ENCODE measurements at places on chromosomes 13 and 19.
A peak's percentile ranks its signal among the peaks of the same experiment; 100 is the strongest.

DNA sequence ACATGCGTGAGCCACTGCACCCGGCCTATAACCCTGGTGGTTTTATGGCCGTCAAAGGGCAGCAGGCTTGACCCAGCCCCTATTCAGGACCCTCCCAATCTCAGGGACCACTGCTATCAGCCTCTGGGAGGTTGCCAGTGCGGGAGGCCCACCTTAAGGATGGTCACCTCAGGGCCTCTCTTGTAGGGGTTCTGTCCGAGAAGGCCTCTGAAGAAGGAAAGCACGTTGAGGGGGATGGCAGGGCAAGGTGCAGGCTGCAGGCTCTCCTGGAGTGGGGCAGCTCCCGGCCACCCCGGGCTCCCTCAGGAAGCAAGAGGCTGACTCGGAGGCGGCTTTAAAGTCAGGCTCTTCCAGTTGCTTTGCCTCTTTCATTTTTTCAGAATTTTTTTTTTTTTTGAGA, 6.0 kb upstream of the GRTP1 start:
- no peak for DNase-seq

GRCh38 chr13:112481458-112481857, 105.3 kb downstream of the SPACA7 start:
- DNase-seq, result no peak

DNA sequence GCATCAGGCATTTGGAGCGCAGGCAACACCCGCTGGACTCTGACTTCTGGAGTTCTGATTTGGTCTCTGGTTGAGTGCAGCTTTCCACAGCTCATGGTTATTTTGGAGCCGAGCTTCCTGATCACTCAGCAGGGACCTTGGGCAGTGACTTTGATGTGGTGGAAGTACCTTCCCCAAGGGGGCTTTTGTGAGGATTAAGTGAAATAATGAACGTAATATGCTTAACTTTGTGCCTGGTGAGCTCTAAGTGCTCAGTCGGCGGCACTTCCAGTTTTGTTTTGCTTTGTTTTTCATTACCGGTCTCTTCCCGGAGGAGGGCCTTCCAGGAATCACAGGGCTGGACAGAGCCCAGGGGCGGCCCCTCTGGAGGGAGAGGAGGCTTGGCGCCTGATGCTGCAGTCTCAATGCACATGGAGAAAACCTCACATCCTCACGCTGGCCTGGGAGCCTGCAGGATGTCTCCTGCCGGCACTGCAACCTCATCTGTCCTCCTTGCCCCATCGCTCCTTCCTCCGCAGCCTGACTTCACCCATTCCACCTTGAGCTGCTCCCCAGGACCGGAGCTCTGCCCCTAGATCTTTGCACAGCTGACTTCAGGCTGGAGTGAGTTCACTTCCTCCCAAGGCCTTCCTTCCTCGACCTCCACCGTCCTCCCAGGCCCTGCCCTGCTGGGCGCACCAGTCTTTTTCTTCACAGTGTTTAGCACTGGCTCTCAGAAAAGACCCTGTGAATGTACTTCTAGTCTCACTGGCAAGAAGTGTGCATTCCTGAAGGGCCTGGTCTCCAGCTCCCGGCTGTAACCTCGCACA, 1.5 kb downstream of the PLEKHF1 start:
- peak; percentile 31 for DNase-seq

DNA sequence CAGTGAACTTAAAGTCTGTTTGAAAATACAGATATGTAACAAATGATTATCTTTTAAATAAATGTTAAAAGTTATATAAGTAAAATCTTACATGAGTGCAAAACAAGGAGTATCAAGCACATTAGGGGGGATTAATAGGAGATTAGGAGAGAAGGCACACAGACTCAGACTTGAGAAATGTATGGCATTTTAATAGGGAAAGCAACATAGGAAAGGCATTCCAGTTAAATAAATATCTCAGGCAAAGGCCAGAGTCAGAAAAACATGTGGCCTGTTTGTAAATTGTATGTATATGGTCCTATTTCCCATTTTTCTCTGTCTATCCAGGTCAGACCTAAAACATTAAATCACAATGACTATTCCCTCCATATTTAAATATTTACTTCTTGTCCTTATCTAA, 462.7 kb downstream of the GPC6 start:
- no peak for DNase-seq

DNA sequence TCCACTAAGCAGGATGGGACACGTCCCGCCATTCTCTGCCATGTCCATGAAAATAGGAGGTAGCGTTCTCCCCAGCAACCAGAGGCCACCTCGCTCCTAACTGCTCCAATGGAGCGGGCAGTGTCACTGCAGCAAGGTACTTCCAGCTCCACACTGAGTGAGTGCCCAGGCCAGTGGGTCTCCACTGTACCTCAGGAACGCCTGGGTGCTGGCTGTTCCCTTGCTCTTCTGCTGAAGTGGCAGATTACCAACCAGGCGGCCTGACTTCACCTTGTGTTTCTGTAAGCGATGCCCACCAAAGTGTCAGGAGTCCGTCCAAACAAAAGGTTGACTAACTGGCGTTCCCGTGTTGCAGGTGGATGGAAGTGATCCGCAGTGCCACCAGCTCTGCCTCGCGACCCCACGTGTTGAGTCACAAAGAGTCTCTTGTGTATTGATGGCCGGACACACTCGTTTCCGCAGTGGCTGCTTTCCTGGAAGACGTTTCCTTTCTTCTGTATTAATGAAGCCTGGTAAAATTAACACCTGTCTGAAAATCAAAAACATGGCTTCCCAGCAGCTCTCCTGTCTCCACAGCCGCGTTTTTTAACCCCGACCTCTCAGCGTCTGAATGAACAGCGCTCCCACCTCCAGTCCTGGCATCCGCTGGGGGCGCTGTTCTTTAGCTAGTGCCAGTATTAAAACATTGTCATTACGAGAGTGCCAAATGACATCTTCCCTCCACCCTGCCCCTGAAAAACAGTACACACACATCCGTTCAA, 128.8 kb downstream of the STK24 start:
- DNase-seq, result peak; percentile 25

DNA sequence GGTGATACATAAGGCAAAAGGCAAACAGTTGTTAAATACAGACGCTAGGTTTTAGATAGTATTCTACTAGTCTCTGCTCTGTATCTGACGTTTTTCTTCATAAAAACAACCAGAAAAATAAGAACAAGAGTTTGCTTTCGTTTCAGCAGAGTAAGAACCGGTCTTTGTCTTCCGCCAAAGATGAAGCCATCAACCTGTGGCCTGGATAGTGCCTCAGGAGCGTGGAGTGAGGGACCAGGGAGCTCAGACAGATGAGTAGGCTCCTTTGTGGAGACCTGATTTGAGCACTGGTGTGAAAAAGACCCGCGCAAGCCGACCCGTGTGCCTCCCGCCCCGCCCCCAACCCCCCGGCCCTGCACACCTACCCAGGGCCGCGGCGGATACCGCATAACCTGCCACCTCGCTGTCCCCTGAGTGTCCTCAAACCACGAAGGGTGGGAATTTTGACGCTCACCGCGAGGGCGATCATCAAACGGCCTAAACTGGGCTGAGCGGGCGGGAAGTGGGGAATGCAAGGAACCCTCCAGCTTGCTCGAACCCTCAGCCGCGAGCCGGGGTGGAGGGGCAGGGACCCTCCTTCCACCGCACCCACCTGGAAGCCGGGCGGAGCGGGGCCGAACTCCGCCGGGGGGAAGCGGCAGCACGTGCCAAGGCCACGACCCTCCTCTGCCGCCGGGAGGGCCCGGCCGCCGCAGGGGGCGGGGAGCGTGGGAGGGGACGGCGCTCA, 866 bp upstream of the LMO7 start:
- peak; percentile 6 for DNase-seq

GRCh38 chr13:37102896-37103295, 2.6 kb downstream of the CSNK1A1L start:
- DNase-seq, result no peak

GRCh38 chr13:44436589-44437337, 63.1 kb downstream of the SERP2 start:
- DNase-seq, result peak; percentile 52

DNA sequence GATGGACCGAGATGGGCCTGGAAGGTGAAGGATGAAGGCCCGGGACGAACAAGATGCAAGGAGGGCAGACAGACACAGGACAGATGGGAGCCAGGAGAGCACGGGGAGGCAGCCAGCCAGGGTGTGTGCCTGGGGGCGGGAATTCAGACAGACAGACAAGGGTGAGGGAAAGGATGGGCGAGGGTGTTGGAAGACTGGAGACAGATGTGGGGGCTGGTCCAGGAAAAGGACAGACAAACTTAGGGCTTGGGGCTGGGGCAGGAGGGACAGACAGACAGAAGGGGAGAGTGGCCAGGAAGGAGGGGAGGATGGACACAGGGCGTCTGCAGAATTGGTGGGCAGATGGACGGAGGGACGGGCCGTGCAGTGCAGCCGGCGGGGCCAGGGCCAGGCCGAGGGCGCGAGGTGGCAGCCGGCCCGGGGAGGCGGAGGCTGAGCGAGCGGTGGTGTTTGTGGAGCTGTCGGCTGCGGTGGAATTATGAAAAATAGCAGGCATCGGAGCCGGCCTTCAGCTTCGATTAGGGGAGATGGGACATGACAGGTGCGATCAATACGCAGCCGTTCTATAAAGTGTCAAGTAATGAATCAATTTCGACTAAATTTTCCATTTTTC, 4.6 kb upstream of the ERFL start:
- no peak for DNase-seq

DNA sequence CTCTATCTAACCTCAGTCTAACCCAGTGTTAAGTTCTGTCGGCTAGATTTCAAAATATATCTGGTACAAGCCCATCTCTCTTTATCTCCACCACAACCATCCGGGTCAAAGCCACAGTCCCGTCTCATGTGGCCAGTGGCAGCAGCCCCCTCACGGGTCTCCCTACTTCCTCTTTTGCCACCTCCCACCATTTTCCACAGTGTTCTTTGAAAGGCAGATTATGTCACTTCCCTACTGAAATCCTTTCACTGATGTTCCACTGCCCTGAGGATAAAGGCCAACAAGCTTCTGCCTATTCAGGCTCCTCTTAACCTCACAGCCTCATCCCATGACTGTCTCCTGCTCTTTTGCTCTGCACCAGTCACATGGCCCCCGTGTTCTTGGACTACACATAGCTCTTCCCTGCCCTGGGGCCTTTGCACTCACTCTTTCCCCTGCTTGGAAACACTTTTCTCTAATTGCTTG, 117.2 kb downstream of the UBL3 start:
- no peak for DNase-seq

- DNase-seq, result peak; percentile 30
Measured at GRCh38 chr13:30892966-30893365, 13.1 kb upstream of the MEDAG start.

- DNase-seq, result no peak
Measured at GRCh38 chr19:34580408-34580807, 96.6 kb downstream of the SCGB2B2 start.

- DNase-seq, result no peak
Measured at GRCh38 chr13:93727211-93728141, 500.9 kb downstream of the GPC6 start.

GRCh38 chr13:28501547-28501946, 6.6 kb upstream of the FLT1 start:
- DNase-seq, result no peak

DNA sequence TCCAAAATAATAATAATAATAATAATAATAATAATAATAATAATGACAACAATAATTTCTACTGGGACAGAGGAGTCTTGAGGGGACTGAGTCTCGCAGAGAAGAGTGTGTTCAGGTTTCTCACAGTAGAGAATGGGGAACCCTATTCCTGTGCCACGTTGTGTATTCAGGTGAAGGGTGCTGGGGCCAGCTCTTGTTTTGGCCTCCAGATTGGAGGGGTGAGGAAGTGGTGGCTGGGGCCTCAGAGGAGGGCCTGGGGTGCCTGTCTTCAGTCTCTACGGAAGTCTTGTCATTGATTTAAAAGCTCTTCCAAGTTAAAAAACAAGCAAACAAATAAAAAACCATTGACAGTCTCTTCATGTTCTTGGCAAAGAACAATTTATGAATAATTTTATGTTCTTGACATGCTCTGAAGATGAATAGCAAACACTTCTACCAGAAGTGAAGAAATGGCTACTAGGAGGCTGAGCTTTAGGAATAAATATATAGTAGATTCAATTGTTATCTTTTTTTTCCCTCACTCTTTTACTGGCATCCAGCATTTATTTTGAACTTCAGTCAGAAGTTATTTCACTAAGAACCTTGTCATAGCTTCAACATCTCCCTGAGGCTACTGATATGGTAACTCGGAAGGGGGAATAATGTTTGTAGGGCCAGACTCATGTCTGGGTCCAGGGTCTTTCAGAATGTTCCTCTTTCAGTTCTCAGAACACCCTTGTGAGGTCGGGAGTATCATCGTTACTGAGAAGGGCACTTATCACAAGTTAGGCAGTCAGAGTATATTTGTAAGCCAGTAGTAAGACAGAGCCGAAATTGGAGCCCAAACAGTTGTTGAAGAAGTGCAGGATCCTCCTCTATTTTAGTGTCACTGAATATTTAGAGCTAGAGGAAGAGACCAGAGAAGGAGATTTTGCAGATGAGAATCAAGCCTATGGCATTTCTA, 13.1 kb downstream of the LRCH1 start:
- no peak for DNase-seq

GRCh38 chr13:45240143-45240542, 39.3 kb upstream of the KCTD4 start:
- no peak for DNase-seq

Data from activated naive CD8-positive, alpha-beta T cell treated with anti-CD3 and anti-CD28 coated beads, Interleukin-2, amount 50 U/mL, for 24 hours (primary cell).